NCI-H2029 (cell line): ENCODE measurements at places on chromosomes 16 and 17.
A peak's percentile ranks its signal among the peaks of the same experiment; 100 is the strongest.

GRCh38 chr17:7744416-7744815, 26.9 kb downstream of the DNAH2 start:
- DNase-seq: no peak

DNA sequence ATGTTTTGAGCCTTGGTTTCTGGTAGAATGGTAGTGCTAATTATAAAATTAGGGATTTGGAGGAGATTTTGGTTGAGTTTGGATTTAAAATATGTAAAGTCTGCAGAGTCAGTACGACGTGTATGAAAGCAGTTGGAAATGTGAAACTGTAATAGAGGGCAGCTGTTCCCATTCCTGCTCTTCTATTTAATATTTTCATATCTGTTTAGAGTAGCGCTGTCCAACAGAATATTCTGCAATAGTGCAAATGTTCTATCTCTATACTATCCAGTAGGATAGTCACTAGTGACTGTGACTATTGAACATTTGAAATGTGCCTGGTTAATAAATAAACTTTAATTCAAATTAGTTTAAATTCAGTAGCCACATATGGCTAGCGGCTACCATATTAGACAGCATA, 443.4 kb upstream of the SOX9 start:
- no peak for DNase-seq

- no peak for DNase-seq
Observed at GRCh38 chr17:8696906-8697305, 47.7 kb downstream of the CCDC42 start.

DNA sequence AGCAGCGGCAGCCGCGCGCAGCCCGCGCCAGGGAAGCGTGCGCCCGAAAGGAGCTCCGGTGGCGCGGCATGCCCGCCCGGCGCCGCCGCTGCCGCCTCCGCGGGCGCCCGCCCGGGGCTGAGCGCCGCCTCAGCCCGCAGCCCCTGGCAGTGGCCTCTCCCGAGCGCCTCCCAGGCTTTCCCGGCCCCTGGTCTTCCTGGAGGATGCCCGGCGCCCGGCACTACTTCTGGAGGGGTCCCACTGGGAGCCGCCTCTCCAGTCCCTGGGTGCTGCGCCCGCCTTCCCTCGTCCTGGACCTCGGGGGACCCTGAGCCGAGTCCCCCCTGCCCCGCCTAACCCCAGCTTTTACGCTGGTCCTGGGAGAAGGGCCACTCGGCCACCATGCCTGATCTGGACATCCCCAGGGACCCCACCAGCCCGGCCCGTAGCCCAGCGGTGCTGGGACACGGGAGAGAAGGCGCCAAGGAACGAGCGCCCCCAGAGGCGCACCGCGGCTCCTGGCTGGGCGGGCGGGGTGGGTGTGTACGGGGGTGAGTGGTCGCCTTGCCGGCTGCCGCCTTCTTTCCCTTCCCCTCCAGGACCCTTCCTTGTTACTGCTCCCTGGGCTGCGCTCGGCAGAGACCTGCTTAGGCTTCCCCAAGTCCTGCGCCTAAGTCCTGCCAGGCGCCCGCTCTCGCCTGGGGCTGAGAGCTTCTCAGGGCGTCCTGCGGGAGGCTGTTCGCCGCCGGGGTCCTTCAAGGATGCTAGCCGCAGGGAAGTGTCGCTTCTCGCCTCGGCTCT, 704 bp downstream of the ASIC2 start:
- no peak for DNase-seq

- DNase-seq: no peak
Observed at GRCh38 chr16:80623376-80623775, 82.6 kb downstream of the DYNLRB2 start.

DNA sequence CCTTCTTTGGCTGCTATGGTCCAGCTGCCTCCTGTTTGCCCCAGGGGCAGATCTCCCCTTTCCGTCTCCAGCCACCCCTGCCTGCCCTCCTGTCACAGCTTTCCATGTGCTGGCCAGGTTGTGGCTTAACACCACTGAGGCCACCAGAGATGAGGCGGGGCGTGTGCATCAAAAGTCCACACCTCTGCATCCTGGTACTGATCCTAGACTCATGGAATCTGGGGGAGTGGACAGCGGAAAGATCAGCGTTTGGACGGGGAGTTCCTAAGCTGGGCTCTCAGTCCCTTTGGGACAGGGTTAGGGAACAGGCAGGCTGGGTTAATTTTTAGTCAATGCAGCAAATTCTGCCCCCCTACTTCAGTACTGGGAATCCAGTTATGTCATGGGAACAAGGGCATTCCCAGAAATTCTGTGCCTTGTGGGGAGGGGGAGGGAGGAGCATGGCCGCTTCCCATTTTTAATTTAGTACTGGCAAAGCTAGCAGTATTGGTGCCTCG, 3.9 kb downstream of the IGFBP4 start:
- no peak for DNase-seq

- no peak for DNase-seq
Observed at GRCh38 chr16:4046221-4046620, 70.0 kb downstream of the ADCY9 start.

GRCh38 chr17:72432881-72433280, 312.1 kb downstream of the SOX9 start:
- DNase-seq: no peak

DNA sequence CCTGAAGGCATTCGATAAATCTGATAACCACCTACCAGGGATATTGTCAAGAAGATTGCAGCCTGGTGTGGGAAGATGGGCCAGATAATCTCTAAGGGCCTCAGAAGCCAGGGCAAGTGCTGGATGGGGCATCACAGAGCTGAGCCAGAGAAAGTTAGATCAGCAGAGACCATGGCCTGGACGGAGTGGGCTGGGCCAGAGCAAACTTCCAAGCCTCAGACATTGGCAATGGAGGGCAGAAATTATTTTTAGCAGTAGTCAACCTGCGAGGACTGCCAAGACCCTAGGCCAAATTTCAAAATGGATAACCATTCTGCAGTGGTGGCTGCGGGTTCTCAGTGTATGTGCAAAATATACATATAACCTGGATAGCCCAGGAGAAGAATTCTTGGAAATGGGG, 18.5 kb downstream of the ERCC4 start:
- DNase-seq: no peak

DNA sequence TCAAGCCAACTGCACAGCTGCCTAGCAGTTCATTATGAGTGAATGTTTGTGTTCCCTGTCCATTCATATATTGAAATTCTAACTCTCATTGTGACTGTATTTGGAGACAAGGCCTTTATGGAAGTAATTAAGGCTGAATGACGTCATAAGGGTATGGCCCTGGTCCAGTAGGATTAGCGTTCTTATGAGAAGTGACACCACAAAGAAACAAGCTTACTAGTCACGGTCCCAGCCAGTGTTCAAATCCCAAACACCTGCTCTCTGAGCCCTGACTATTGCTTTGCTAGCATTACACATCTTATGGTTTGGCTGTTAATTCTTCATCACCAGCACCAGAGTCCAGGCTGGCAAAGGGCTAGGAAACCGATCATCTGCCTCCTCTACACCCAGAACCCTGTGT, 2.2 kb downstream of the ZNF668 start:
- peak; percentile 74 for DNase-seq

GRCh38 chr17:61966191-61966590, 38.4 kb upstream of the INTS2 start:
- no peak for DNase-seq

GRCh38 chr17:67223924-67224323, 21.1 kb downstream of the HELZ start:
- no peak for DNase-seq

DNA sequence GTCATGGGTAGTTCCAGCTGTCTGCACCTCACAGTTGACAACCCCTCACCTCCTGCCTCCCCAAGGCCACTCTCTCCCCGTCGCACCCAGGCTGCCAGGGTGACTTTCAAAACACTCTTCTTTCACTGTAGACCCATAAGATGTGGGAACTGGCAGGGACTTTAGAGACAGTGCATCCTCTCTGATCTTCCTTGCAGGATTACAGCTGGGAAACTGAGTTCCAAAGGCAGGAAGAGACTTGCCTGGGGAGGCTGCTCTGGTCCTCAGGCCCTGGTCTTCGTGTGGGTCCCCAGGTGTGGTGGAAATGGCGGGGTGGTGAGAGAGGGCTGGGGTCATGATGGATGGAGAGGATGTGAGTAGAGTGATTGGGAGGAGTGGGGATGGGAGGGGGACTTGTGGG, 21.9 kb upstream of the NKD1 start:
- DNase-seq: no peak

DNA sequence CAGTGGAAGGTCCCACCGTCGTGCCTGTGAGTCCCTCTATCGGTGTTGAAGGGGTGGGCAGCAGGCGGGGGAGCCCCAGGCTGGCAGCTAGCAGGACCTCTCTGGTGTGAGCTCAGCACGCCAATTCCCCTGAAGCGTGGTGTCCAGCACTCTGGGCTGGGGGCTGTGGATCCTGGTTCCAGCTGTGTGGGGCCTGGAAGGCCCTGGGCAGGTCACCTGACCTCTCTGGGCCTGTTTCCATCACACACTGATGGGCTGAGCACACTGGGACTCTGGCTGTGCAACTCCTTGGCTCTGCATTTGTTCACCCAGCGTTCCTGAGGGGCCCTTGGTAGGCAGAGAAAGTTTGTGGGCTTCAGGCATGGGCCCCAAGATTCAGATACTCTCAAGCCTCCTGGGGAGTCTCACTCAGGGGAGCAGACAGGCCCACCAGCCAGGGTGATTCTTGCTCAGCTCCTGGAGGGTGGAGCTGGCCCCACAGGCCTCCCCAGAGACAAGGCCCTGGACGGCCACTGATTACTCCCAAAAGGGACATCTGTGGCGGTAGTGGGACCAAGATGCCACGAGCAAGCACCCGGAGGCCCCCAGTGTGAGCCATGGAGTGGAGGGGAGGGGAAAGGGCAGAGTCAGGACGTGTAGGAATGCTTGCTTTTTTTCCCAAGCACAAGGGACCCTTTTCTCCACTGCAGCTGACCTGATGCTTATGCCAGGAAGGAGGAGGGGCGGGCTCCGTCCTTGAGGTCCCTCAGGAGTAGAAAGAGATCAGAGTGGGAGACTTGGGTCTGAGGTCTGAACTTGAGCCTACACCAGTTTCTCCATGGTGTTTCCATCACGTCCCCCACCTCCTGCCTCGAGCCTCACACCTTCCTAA, 8.5 kb downstream of the SCGB1C2 start:
- DNase-seq: no peak

- DNase-seq: peak; percentile 45
Observed at GRCh38 chr17:39164675-39165143, 1.3 kb downstream of the ARL5C start.

DNA sequence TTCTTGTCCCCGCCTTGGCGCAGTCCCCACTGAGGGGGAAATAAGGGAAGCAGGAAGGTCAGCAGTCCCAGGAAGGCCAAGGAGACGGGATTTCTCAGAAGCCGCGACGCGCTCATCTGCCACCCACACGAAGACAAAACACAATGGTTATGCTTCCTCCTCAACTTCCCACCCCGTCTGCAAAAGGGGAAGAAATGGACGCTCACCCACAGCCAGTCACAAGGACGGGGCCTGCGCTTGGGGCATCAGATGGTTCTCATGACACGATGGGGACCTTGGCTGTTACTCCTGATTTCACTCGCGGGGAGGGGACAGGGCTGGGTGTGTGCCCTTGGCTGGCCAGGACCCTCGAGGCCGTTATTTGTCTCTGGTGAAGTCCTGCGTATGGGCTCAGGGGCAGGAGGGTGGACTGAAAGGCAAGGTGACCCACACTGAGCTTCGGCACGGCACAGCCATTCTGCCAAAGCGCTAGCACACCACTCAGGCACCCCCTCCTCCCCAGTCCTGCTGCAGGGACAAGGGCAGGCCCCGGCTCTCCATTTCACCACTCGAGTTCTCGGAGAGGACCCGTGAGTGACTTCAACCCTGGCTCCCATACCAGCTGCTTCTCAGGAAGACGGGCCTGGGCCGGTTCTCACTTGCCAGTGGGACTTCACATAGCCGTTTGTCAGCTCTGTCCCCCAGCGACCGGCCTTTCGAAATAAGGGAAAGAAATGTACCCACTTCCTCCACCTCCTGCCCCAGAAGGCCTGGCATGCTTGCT, 84.5 kb downstream of the ABR start:
- DNase-seq: no peak

GRCh38 chr17:2510559-2510958, 1.1 kb downstream of the METTL16 start:
- no peak for DNase-seq

GRCh38 chr16:83886199-83886971, 12.5 kb upstream of the MLYCD start:
- no peak for DNase-seq

- no peak for DNase-seq
Observed at GRCh38 chr17:60153606-60154390, 4.0 kb downstream of the CA4 start.

DNA sequence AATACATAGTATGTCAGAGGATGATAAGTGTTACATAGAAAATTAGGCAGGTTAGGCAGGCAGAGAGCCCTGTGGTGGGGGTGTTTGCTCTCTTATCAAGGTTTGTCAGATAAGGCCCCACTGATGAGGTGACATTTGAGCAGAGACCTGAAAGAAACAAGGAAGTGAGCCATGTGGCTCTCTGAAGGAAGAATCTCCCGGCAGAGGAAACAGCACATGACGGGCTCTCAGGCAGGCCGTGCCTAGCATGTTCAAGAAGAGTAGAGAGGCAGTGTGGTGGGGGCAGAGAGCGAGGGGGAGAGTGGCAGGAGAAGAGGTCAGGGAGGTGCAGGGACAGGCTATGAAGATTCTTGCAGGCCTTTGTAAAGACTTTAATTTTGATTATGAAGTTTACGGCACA, 82.0 kb upstream of the ASIC2 start:
- DNase-seq: peak; percentile 24

DNA sequence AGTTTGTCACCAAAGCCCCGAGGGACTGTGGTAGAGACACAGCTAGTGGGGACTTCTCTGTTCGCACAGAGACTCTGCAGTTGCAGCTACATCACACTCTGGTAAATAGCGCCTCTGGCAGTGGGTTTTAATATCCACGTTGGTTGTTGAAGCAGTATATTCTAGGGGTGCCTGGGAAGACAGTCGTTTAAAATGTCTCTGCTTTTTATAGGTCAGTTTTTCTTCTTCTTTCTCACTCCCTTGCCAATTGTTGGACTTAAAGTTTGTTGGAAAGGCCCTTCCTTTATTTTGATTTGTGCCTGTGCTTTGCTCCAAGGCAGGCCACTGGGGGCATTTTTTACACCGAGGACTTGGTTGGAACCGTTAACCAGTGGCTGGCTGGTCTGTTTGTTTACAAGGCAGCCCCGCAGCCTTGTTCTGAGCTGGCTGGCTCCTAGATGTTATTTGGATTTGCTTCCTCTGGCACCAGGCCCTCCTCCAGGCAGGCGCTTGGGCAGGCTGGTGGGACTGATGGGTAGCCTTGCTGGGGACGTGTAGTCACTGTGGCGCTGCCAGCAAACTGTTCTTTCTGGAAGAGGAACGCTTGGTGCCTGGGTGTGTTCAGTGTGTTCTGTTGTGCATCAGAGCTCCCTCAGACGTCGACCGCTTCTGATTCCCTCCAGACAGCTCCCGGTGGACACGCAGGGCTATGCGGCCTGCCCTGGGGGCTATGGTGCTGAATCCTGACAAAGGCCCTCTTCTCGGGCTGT, 218.2 kb upstream of the CHMP6 start:
- peak; percentile 59 for DNase-seq

DNA sequence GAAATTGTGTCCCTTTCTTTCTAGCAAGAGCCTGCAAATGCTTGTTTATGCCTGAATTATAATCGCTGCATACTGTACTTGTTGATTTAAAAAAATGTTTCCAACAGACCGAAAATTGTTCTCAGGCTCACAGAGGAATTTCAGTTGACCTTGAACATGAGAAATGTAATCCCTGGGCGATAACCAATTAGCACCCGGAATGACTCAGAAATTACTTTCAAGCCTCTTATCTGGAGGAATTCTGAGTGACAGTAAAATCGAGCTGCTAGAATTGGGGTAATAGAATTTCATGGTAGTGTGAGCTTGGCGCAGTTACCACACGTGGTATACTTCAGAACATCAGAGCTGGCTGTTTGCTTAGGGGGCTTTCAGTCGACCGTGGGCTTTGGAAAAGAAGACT, 139.1 kb upstream of the CACNG3 start:
- DNase-seq: no peak

- no peak for DNase-seq
Observed at GRCh38 chr17:50108556-50108955, 13.4 kb downstream of the PDK2 start.
